ENCODE measurements at places on chromosomes 5 and 9.

- DNase-seq = no peak
These were observed 616.5 kb downstream of the PTPRD start for GRCh38 chr9:9996259-9996658.

- DNase-seq = no peak
These were observed 116.1 kb upstream of the TUT7 start for GRCh38 chr9:86470326-86470725.

GRCh38 chr9:86279839-86280238 is 2.5 kb downstream of the ISCA1 start:
- no peak for DNase-seq

DNA sequence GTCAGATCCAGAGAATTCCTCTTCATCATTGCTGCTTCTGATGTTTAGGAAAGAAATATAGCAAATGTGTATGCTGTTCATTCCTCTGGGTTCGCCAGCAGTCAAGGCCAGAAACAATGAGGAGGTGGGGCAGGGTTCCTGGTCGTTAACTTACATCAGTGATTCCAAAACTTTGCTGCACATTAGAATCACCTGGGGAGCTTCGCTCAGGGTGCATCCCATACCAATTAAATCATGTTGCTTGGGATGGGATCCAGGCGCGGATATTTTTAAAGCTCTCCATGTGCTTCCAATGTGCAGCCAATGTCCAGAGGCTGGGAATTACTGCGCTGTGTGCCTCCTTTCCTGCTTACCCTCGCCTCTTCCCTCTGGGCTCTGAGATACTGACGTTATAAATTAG is 227.9 kb upstream of the KLF9 start:
- no peak for DNase-seq

- no peak for DNase-seq
These were observed 4.2 kb upstream of the NFIL3 start for GRCh38 chr9:91427873-91428272.

- no peak for DNase-seq
These were observed 16.3 kb upstream of the DAB2 start for GRCh38 chr5:39440958-39441624.

GRCh38 chr5:149298842-149299404 is 27.3 kb downstream of the AFAP1L1 start:
- DNase-seq = no peak

DNA sequence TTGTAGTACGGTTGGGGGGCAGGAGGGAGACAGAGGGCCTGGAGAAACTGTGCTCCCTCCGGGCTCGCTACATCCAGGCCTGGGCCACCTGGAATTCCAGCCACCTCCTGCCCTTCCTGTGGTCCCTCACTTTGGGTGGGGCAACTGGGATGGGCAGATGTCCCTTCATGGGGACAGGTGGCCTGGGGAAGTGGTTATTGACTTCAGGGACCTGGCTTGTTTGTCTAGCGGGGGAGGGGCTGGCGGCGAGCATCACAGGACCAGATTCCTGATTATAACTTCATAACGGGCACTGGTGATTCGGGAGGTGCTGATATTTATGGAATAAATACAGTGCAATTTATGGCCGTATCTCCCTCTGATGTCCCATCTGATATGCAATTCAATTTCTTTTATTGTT is 20.1 kb upstream of the LAMC3 start:
- DNase-seq = no peak

- DNase-seq = no peak
These were observed 723 bp downstream of the PPP1R26 start for GRCh38 chr9:135480071-135480939.
